Bronchial epithelial cell (primary cell): ENCODE measurements at places on chromosomes 6 and 20. TPM values are rescaled to one million over a fixed set of nuclear protein-coding genes. Genes with fewer than 3 reads are reported as not detected.

DNA sequence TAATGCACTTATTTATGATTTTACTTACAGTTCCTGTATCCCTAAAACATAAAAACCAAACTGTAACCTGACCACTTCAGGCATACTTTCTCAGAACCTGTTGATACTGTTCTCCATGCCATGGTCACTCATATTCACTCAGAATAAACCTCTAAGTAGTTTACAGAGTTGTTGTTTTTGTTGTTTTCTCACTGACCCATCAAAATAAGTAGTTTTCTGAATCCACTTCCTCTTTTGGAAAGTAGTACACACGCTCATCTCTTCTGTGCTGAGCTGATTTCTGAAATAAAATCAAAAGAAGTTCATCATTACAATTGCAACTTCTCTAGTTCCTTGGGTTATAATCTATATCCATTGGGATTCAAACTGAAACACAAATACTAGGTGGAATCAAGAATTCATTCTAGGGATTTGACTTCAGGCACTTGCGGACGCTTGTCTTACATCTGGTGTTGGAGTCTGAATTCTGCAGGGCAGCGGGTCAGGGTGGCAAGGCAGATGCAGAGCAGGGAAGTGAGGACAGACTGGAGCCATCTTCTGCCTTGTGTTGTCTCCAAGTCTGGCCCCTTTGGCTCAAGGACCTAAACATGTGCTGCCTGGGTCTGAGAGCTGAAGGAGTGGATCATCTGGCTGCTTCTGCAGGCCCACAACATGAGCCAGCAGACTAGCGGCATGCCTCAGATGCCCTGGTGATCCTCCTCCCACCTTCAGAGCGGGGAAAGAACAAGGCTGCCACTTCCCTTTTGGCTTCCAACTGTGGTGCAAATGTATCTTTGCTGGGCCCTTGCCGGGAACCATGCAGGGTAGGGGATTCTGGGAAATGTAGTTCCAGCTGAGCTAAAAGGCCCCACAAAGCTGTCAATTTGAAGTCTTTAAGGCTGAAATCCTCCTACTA lies 167.9 kb upstream of the MYLIP start:
- no peak for DNase-seq

DNA sequence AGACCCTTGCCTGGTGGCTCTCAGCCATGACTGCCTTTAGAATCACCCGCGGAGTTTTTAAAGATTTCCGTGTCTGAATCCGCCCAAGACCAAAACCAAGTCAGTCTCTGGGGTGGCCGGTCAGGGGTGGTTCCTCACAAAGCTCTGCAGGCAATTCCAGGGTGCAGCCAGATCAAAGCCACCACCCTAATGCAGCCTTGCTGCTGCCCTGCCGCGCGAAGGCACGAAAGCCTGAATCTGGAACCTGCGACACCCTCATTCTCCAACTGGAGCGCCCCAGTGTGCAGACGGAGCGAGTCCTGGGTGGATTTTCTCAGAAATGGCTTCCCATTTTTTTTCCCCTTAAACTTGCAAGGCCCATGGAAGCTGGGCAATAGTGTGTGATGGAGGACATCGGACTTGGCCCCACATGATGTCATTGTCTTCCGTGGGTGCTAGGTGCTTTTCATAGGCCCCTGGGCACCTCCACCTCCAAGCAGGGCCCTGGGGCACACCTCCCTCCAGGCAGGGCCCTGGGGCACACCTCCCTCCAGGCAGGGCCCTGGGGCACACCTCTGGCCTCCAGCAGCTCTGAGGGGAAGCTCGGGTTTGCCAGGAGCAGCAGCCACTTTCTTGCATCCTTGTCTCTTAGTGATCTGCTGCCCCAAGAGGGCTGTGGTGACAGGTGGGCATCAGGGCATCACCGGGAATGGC lies 343.1 kb downstream of the ZFAND3 start:
- no peak for DNase-seq

- no peak for DNase-seq
These were observed 932.9 kb downstream of the QKI start for GRCh38 chr6:164347455-164347854.

DNA sequence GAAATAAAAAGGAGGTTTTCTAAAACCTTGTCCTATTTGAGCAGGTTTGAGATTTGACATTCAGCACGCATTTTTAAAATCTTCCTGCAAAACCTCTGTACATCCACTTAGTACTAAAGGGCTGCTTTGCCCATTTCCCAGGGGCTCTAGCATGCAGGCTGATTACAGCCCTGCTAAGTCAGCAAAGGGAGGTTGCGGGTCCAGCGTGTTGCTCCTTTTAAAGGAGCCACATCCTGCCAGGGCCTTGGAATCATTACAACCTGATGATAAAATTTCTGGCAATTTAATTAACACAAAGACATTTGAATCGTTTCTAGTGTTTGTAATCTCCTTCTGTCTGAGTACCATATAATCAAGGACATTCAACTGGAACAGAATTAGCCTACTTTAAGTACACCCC lies 455.1 kb upstream of the CITED2 start:
- no peak for DNase-seq

DNA sequence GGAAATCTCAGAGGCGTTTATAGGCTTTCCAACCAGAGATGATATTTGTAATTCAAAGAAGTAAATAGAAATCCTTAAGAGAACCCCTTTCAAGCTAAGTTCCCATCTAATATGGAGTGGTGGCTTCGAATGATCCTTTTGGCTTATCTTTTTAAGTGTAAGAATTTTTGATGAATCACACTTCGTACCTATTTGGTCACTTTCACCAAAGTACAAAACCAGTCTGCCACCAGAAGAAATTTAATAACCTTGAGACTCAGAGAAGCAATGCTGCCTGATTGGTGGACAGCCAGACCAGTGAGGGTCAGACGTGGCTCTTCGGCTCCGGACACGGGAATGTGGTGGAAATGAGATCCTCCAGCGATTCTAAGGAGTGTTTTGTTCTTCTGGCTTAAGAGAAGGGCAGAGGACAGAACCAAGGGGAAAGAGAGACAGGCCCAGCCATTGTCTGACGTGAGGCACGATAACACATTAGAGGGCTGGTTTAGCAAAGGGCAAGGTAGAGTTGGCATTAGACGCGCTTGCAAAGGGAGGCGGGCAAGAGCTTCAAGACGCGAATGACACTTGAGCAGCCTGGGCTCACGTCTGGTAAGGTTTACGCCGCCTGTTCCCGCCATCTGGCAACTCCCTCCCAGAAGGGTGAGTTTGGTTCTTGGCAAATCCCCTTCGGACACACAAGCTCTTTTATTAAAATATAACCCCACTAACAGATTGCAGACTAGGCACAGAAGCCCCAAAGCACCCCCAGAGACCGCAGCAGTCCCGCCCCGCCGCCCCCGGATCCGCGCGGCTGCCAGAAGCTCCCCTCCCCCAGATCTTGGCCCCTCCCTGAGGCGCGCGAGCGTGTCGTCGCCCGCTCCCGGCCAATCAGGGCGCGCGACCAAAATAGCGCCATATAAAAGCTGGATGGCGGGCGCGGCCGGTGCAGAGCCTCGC lies 50.0 kb upstream of the EZR start:
- DNase-seq = peak; percentile 75

DNA sequence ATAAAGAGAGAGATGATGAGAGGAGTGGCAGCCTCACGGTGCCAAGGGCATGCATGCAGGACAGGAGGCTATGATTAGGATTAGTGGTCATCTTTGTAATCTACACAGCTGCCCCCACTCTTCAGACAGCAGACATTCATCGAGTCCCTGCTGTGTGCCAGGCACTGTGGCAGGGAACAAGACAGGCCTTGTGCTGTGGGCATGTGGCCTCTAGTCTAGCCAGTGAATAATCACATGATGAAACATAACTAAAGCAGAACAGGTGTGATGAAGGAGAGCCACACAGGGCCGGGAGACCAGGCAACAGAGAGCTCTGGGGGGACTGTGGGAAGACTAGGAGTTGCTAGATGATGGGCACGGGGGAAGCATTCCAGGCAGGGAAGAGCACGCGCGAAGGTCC lies 22.2 kb downstream of the TOX2 start:
- peak; percentile 55 for DNase-seq

- peak; percentile 97 for DNase-seq
These were observed 18.4 kb upstream of the IFNGR1 start for GRCh38 chr6:137237413-137238170.

- peak; percentile 28 for DNase-seq
These were observed 175.4 kb downstream of the IBTK start for GRCh38 chr6:82072121-82072521.

DNA sequence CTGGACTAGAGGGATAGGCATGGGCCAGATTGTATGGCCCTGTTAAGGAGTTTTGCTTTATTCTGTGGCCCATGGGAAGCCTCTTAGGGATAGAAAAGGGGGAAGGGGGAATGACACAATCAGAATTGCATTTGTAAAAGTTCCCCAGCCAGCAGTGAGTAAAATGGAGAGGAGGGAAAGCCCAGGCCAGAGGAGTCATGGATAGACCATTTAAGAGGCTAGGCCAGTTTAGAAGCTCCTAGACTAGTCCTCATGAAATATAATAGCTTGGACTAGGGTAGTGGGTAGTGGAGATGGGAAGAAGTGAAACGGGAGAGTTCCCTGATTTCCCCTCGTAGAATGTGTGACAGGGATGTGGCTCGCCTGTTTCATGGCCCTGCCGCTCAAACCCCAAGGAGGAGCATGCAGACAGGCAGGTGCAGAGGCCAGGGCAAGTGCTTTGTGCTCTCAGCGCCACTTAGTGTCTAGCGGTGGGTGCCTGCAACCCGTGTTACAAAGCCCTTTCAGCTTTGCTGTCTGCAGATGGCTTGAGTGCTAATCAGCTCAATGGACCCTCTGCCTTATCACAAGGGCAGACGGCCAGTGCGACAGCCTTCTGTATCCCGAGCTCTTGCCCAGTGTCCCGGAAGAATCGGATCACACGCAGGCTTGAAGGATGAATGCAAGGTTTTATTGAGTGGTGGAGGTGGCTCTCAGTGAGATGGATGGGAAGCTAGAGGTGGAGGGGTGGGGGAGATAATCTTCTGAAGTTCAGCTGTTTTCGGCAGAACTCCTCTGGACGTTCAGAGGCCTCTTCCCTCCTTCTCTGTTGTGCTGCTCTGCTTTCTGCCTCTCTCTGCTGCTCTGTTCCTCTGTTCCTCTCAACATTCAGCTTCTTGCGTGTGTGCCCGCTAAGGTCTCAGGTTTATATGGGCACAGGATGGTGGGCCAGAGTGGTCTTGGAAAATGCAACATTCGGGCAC lies 141.1 kb downstream of the CEP57L1 start:
- DNase-seq = no peak

- peak; percentile 31 for DNase-seq
These were observed 87.2 kb downstream of the PDE7B start for GRCh38 chr6:135938576-135939207.

DNA sequence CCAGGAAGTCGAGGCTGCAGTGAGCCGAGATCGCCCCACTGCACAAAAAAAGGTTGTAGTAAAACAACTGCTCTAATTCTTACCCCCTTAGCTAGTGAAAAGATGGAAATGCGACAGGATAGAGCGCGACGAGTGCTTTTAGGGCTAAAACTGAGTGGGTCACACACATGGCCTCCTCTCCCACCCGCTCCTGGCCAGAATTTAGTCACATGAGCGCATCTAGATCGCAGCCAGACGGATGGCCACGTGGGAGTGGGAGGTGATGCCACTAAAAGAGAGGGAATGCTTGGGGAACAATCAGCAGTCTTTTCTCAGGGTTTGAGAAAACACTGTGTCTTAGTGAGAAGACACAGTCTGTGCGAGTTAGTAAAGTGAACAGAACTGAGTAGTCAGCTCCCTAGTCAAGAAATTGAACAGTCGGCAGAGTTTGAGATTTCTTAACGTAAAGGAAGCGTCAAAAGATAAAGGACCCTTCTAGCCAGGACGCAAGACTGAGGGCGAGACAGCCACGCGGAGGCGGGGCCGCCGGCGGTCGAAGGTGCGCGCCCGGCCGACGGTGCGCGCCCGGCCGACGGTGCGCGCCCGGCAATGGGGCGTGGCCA lies 664 bp upstream of the ACTR5 start:
- DNase-seq = no peak

- DNase-seq = no peak
These were observed 62.4 kb downstream of the GCNT2 start for GRCh38 chr6:10583509-10583901.

- no peak for DNase-seq
These were observed 40.5 kb downstream of the ZHX3 start for GRCh38 chr20:41277049-41277448.

The MAPK13 gene
- total RNA-seq = 70.6 and 95.6 TPM in 2 replicates

The ANKEF1 gene
- total RNA-seq = 4.2 and 5.2 TPM in 2 replicates

The OPN5 gene
- total RNA-seq = not detected in 2 replicates

The DDX39B gene
- 335 and 385 TPM in 2 replicates for total RNA-seq
